EH (cell line): ENCODE measurements at places on chromosomes 16 and 17.
A peak's percentile ranks its signal among the peaks of the same experiment; 100 is the strongest.

- DNase-seq = peak; percentile 32
Measured at GRCh38 chr17:62966426-62967204, 580 bp downstream of the TANC2 start.

DNA sequence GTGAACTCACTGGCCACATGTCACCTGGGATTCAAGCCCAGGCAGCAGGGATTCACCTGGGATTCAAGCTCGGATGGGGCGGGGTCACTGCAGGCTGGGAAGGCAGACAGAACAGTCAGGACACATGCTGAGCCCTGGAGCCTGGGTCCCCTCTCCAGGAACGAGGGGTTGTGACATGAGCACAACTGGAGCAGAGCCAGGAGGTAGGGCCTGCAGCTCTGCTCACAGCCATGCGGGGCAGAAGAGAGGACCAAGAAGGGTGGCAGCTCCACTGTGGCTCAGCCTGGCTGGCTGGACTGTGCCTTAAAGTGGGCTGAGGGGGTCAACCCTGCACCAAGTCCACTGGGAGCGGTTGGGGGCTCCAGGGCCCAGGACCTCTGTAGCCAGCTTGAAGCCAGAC lies 150.1 kb downstream of the RAB11FIP4 start:
- no peak for DNase-seq

DNA sequence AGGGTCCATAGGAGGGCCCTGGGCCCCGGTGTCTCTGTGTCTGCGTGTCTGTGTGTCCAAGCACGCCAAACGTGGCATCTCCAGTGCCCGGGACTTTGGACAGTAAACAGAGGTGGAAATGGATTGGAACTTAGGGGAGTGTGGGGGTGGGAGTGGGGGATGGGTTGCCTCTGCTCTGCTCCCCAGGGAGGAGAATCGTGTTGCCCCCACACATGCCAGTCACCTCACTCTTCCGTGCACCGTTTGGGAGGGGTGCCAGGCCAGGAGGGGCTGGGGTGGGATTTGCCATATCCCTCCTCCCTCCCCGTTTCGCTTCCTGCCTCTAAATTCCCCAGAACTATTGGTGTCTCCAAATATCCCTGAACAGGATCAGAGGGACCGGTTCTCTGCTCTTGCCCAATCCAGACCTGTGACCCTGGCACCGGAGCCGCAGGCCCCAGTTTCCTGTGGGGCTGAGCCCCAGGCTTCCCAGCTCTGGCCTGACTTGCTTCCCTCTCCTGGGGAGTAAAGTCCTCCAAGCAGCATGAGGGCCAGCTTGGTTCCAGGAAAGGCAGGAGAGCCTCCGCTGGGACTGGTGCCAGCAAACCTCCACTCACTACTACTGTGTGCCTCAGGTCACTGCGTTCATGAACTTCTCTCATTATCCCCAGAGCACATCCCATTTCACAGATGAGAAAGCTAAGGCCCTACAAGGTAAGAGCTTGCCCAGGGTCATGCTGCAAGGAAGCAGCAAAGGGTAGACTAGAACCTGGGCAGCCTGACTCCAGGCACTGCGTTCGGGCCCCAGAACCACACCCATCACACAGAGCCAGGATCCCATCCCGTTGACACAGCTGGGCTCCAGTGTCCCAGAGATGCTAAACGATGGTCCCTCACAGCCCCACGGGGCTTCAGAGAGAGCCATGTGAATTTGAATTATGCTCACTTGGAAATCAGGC lies at the start of gene ASGR1:
TSS of gene ASGR1 (minus strand) at position 54 of the 938 bp plus-strand sequence. CDS start 807 bp downstream, outside the sequence.
- DNase-seq = no peak

GRCh38 chr17:79925242-79925957 lies 86.2 kb upstream of the CBX4 start:
- peak; percentile 59 for DNase-seq

- peak; percentile 97 for DNase-seq
Measured at GRCh38 chr17:81419319-81419885, 24.1 kb downstream of the BAHCC1 start.

DNA sequence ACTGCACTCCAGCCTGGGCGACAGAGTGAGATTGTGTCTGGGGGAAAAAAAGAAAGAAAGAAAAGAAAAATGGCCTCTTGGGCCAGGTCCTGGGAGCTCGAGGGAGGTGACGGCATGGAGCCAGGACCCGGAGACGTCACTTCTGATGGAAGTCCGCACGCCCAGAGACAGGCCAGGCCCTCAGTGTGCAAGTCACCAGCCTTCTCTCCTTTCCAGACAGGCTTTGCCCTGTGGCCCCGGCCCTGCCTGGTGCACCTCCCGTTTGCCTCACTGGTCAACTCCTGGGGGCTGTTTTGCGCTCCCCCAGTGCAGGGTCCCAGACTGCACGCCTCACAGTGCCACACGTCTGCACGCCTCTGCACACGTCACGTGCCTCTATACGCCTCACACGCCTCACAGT lies 44.1 kb downstream of the CBFA2T3 start:
- no peak for DNase-seq

GRCh38 chr16:88504489-88505404 lies 51.7 kb downstream of the ZFPM1 start:
- DNase-seq = no peak
